ENCODE measurements at places on chromosomes 5 and 9.

- DNase-seq: no peak
Observed at GRCh38 chr9:92308893-92309292, 15.4 kb upstream of the IARS1 start.

DNA sequence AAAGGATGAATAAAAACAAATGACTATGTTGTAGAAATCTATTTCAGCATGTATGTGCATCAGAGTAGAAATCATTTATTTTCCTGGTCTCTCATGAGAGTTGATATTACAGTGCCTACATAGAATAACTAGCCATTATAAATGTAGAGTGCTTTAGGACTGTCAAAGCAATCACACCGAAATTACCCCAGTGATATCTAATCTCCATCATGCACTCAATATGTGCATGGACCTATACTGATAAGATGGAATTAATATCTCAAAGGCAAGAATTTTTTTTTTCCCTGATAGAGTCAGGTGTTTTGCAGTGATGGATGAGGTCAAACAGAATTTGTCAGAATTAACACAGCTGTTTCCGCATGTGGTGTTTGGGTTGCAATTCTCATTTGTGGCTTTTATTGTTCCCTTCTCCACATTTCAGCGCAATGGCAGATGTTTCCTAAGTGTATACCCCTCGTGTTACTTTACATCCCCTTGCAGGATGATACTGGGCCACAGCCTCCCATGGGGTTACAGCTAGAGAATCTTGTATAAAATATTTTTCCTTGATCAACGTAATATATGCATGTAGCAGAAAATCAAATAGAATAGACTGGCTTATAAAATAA lies 298.8 kb downstream of the RASEF start:
- no peak for DNase-seq

DNA sequence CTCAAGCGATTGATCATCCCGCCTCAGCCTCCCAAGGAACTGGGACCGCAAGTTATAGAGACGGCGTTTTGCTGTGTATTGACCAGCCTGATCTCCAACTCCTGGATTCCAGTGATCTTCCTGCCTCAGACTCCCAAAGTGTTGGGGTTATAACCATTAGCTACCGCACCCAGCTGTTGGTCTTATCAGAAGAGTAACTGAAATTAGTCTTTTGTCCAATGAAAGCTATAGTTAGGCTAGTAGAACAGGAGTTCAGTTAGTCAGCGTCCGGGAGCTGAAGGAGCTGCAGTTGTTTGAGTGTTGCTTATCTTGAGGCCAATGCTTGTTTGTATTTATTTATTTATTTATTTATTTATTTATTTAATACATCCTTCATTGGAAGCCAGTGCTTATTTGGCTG lies 3.2 kb upstream of the MIGA2 start:
- no peak for DNase-seq

- DNase-seq: no peak
Observed at GRCh38 chr9:116377179-116377798, 223.7 kb downstream of the PAPPA start.

DNA sequence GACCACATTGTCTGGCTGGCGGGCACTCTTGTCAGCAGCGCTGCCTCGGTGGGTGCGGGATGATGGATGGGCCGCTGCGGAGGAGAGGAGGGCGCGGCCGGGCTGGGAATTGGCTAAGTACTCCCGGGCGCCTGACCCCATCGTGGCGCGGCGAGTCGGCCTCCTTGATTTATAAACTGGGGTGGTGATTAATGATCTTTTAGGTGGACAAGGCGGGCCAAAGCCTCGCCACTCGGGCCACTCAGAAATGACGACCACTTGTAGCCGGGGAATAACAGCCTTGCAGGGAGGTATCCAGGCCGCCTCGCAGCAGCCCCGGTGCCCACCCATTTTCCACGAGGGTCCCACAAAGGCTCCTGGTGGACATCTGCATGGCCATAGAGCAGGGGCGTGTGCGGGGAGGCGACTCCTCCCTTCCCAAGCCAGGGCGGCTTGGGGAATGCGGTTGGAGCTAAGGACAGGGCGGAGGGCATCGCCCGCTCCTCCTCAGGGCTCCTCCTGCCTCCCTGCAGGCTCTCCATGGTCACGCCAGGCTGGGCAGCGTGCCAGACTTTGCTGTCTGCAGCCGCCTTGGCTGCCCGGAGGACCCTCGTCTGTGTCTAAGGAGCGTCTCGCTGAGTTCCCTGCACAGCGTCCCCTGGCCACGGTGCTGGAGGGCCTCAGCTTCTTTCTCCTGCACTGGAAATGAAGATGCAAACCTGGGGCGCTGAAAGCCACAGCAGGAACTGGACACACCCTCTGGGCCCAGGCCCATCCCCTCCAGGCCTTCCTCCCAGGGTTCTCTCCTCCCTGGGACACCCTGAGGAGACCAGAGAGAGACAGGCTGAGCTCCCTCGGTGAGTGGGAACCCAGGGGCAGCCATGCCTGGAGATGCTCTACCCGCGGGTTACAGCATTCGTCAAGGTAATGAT lies 287.4 kb upstream of the IRX4 start:
- DNase-seq: no peak

- DNase-seq: no peak
Observed at GRCh38 chr5:72042097-72042496, 65.2 kb upstream of the MAP1B start.

- DNase-seq: no peak
Observed at GRCh38 chr9:98742325-98743280, 33.9 kb upstream of the GABBR2 start.

DNA sequence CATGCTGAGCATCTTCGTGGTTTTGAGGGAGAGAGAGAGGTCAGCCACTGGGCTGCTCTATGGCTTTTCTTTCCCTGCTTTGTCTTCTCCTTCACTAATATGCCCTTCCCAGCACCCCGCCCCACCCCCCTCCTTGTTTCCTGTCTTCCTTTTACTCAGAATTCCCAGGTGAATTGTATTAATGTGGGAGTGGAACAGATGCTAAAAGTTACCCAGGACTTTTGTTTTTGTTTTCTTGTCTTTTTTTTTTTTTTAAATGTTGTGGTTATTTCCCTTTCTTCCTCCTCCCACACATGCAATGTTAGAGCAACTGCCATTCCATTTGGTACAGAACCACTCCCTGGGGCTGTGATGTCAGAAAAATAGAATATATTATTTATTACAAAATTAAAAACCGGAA lies 442.7 kb upstream of the CD180 start:
- no peak for DNase-seq
